ENCODE measurements at places on chromosomes 6 and 20.

GRCh38 chr6:11605507-11605905, 68.0 kb downstream of the TMEM170B start:
- no peak for DNase-seq

GRCh38 chr6:142811923-142812322, 133.1 kb downstream of the HIVEP2 start:
- DNase-seq = no peak

- no peak for DNase-seq
These were observed 5.3 kb upstream of the FOXC1 start for GRCh38 chr6:1604158-1605003.

DNA sequence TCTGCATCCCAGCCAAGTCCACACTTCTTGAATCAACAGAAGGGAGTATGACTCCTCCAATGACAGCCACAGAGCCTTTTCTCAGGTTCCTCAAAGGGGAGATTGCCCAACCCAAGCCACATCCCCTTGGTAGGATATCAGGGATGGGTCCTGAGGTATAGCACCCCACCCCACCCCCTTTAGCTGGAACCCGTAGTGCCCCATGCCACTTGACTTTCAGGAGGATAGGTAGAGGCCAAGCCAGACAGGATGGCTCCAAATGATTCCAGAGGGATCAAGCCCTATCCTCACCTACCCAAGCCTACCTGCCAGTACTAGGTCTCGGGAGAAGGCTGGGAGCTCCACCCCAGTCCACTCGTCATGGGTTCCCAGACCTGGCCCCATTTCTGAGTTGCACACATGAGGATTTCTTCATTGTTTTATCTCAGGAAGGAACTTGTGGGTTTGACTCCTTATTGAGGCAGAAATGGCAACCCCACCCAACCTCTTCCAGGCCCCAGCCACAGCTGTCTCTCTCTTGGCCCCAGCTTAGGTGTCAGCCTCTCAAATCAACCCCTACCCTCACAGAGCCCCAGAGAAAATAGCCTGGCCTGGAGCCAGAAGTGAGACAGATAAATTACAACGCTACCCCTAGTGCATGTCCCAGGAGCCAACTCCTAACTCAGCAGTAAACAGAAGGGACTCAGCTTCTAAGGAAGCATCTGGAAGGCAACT, 3.6 kb downstream of the CCND3 start:
- no peak for DNase-seq
